Inflammatory macrophage treated with lipopolysaccharide for 1 hour (primary cell): ENCODE measurements at places on chromosomes 16 and 17.

- peak; percentile 86 for DNase-seq
Measured at GRCh38 chr17:31561469-31562375, 170.2 kb downstream of the RAB11FIP4 start.

GRCh38 chr16:30958175-30959079, 873 bp downstream of the SETD1A start:
- peak; percentile 29 for DNase-seq

- DNase-seq, result no peak
Measured at GRCh38 chr16:17348042-17348783, 122.5 kb downstream of the XYLT1 start.

DNA sequence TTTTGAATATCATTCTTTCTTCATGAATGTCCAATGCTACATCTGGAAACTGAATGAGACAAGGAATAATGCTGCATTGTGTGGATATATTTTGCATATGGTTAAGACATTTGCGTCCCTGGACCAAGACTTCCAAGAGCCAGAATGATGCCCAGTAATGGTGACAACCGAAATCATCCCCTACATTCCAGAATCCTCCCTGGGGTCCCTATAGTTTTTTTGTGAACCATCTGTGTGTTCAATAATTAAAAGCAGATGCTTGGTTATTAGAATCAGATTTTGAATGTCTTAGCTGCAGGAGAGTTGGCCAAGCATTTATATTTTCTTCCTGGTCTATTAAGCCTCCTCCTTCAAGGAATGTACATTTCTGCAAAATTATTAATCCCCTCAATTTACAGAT, 426.7 kb upstream of the CDH8 start:
- no peak for DNase-seq

DNA sequence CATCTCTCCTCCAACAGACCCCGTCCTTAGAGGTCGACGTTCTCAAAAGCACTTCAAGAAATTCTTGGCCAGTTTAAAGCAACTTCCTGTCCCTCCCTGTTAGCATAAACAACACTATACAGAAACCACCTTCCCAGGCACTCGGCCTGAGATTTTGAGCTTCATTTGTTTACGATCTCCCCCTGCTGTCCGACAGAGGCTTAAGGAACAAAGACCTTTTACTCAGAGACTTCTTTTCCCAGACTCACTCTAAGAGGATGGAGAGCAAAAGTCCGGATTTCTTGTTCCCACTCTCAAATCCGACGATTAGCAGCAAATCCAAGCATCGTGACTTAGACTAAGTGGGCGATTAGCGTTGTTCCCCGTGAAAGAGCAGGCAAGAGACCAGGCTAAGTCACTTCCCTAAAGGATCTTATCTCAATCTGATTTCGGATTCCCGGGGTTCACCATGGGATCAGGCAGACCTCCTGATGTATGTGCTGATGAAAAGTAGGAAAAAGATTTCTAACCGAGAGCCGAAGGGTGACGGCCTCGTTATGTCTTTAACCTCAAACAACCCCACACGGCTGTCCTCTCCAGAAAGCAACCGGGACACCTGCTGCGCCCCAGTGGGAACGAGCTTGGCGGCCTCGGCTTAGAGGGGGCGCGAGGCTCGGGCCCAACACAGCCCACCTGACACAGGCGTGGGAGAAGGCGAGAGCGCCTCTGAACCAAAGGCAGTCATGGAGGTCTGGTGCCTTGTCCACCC, 598 bp downstream of the INPP5K start:
- peak; percentile 79 for DNase-seq

- no peak for DNase-seq
Measured at GRCh38 chr16:81527477-81528178, 83.0 kb downstream of the CMIP start.

- peak; percentile 66 for DNase-seq
Measured at GRCh38 chr17:67546578-67547527, 169.8 kb downstream of the PITPNC1 start.

GRCh38 chr16:81556715-81557284, 112.2 kb downstream of the CMIP start:
- no peak for DNase-seq

DNA sequence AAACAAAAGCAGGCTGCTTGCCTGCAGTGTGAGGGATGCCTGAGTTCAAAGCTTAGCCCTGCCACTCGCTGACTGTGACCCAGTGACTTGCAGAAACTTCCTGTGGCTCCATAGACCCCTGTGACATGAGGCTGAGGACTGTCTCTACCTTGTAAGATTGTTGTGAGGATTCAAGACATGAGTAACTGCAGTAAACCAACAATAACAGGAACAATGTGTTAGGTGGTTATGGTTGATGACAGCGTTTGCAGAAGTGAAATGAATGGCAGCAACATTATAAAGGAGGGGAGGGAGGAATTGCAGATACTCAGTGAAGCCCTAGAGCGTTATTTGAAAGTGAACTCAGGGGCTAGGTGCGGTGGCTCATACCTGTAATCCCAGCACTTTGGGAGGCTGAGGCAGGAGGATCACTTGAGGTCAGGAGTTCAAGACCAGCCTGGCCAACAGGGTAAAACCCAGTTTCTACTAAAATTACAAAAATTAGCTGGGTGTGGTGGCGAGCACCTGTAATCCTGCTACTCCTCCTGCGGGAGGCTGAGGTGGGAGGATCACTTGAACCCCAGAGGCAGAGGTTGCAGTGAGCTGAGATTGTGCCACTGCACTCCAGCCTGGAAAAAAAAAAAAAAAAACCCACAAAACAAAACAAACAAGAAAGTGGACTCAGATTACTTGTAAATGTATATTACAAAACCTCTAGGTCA, 33.5 kb upstream of the EMP2 start:
- peak; percentile 24 for DNase-seq

- DNase-seq, result no peak
Measured at GRCh38 chr17:27339836-27340550, 46.1 kb downstream of the WSB1 start.

GRCh38 chr16:51416926-51417325, 265.9 kb upstream of the SALL1 start:
- DNase-seq, result no peak

GRCh38 chr17:78351449-78352006, 8.3 kb downstream of the SOCS3 start:
- DNase-seq, result peak; percentile 99

DNA sequence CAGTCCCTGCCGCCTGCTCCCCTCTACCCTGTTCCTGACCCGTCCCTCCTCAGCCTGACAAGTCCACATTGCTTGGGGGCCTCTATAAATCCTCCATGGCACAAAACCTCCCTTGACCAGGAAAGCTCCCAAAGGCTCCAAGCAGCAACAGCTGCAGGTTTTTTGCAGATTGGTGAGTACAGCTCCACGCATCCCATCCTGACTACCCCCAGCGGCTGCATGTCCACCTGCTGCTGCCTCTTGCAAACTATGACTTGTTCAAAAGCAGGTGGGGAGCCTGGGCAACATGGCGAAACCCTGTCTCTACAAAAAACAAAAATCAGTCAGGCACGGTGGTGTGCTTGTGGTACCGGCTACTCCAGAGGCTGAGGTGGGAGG, 122.8 kb downstream of the ANKRD11 start:
- no peak for DNase-seq

DNA sequence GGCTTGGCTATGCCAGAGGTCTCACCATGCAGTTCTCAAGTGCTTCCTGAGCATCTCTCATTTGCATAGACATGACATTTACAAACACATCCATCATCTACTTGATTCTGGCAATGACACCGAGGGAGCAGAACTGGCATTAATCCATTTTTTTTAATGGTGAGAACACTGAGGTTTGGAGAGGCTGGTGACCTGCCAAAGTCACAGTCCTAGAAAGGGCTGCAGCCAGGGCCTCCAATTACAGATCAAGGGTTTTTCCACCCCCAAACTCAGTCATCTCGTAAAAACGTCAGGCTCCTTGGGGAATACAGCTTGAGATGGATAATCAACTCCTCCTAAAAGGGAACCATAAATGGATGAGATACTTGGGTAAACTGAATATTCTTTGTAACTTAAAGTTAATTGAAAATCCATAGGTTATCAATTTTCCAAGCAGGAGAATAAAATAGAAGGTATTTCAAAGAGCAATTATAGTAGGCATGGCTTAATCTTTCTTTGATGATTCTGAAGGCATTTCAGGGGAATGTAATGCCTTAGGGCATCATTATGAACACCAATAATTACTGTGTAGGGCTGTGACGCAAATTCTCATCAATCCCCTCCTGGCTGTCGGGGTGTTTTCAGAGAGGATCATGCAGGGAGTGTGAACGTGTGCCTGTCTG, 9.4 kb upstream of the MEOX1 start:
- DNase-seq, result no peak
